Kidney (tissue), 22 donors: ENCODE measurements at places on chromosomes 4 and X. TPM values are rescaled to one million over a fixed set of nuclear protein-coding genes. Genes with fewer than 3 reads are reported as not detected.
A peak's percentile ranks its signal among the peaks of the same experiment; 100 is the strongest.

The CDKL2 gene
- 15.9 TPM for total RNA-seq

The CT45A1 gene
- not detected for total RNA-seq

The HAUS7 gene
- total RNA-seq: 28.1 TPM

DNA sequence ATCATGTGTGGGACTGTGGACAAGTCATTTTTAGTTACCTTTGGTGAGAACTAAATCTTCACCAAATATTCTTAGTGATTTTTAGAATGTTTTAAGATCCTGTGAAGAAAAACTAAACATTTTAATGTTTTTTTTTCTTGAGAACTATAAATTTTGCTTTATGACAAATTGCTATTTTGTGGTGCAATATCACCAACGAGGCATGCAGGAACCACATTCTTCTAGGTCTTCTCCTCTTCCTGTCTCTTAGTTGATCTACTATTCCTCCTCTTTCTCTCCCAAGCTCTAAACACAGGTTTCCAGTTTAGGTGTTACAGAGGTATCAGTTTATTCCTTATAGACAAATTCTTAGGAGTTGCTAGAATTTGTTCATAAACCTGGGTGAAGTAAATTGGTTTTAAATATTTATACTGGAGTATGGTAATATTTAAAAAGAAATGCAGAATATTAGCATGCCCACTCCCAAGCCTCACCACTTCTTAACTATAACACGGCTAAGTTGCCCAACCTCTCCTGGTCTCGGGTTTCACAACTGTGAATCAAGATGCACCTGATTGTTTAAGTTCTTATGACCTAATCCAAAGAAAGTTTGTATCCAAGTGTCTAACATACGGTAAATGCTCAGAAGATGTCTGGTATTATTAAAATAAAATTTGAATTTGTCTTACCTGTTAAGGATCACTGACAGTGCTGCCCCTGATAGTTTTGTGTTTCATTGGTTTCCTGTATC is 56.5 kb upstream of the CLNK start:
- no peaks in the 10 kb centered on the region for H3K36me3 ChIP-seq
- H3K4me1 ChIP-seq: no peaks in the 10 kb centered on the region
- no peak overlapping the region for H3K27ac ChIP-seq
- no peaks in the 10 kb centered on the region for H3K27me3 ChIP-seq

GRCh38 chrX:148611993-148612392 is 111.6 kb downstream of the AFF2 start:
- DNase-seq: no peak
- H3K4me1 ChIP-seq: no peaks in the 10 kb centered on the region
- H3K36me3 ChIP-seq: no peaks in the 10 kb centered on the region
- H3K27me3 ChIP-seq: no peaks in the 10 kb centered on the region
- no peak overlapping the region for H3K27ac ChIP-seq
- H3K4me3 ChIP-seq: no peak overlapping the region

GRCh38 chr4:120855307-120856001 is 67.1 kb downstream of the PRDM5 start:
- H3K27ac ChIP-seq: no peak overlapping the region
- H3K4me3 ChIP-seq: no peak overlapping the region
- H3K36me3 ChIP-seq: no peaks in the 10 kb centered on the region
- no peaks in the 10 kb centered on the region for H3K27me3 ChIP-seq

DNA sequence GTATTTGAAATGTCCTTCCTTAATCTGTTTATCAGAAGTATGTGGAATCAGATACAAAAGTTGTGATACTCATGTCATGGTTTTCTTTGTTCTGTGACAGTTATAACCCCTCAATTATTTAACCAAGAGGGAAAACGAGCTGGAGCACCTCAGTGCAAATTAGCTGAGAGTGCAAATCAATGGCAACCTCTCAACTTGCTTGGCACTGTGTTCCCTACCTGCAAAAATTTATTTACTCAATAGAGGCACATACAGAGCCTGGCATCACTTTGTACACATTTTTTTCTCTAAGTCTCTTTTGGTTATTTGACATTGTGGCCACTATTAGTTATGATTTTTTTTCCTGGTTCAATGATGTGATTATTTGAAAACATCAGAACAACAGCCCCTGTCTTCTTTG is 186.2 kb downstream of the STIM2 start:
- H3K4me3 ChIP-seq: no peak overlapping the region
- H3K27ac ChIP-seq: no peak overlapping the region
- no peaks in the 10 kb centered on the region for H3K36me3 ChIP-seq
- H3K4me1 ChIP-seq: no peaks in the 10 kb centered on the region
- H3K27me3 ChIP-seq: no peaks in the 10 kb centered on the region
- DNase-seq: no peak

GRCh38 chr4:28167411-28167810 is 1306.8 kb downstream of the STIM2 start:
- H3K36me3 ChIP-seq: no peaks in the 10 kb centered on the region
- no peak for DNase-seq
- H3K4me3 ChIP-seq: no peak overlapping the region

DNA sequence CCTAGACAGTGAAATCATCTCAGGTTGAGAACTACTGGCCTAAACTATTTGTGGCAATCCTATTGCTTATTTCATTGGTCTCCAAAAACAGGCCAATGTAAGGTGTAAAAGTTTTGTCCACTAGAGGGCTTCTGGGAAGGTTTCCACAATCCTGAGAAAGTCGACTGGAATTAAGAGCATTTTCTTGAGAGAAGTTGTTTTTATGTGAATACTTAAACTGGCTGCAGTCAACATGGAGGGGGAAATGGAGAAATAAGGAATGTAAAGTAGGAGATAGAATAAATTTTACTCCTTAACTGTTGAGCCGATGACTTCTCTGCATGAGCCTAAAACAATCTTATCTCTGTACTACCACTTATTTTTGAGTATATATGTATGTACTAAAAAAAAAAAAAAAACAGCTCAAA is 11.0 kb upstream of the EIF4E start:
- H3K27ac ChIP-seq: no peak overlapping the region
- no peaks in the 10 kb centered on the region for H3K36me3 ChIP-seq
- no peak for DNase-seq
- no peak overlapping the region for H3K4me3 ChIP-seq
- H3K4me1 ChIP-seq: no peaks in the 10 kb centered on the region

DNA sequence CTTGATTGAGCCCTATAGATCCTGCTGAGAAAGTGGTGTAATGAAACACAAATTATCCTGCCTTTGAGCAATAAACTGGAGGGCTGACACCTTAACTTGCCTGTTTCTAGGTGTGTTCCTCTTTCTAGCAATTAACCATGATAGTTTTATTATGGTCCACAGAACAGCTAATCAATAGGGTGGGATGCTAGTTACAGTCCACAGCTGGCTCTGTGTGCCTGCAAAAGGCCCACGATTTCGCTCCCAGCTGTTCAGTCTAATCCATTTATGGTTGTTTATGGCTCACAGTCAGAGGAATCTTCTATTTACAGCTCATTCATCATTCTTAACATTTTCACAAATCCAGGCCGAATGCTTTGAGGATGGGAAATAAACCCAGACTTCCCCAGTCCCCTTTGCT is 674.9 kb downstream of the SMARCA1 start:
- H3K36me3 ChIP-seq: no peaks in the 10 kb centered on the region
- no peak overlapping the region for H3K27ac ChIP-seq
- H3K27me3 ChIP-seq: no peaks in the 10 kb centered on the region
- DNase-seq: no peak
- H3K4me1 ChIP-seq: no peaks in the 10 kb centered on the region

GRCh38 chrX:130091980-130092522 is 18.2 kb downstream of the ELF4 start:
- H3K36me3 ChIP-seq: no peaks in the 10 kb centered on the region
- no peaks in the 10 kb centered on the region for H3K4me1 ChIP-seq
- DNase-seq: no peak
- H3K27ac ChIP-seq: no peak overlapping the region
- H3K4me3 ChIP-seq: no peak overlapping the region
- no peaks in the 10 kb centered on the region for H3K27me3 ChIP-seq

DNA sequence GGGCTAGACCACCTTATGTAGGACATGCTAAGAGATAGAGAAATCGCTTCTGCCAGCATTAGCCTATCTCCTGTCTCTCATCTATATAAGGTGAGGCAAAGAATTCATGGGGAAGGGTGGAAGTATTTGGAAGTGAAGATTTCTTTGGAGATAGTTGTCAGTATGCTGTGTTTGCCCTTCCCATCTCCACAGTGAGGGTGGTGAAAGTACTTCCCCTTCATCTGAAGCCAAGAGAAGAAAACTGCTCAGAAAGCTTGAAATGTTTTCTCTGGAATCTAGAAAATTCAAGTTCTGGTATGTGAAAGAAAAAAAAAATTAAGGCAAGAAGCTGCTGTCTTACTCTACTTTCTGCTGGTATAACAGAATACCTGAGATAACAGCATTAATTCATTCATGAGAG is 12.3 kb upstream of the ADH5 start:
- no peak overlapping the region for H3K4me3 ChIP-seq
- H3K4me1 ChIP-seq: no peaks in the 10 kb centered on the region
- H3K27ac ChIP-seq: no peak overlapping the region

DNA sequence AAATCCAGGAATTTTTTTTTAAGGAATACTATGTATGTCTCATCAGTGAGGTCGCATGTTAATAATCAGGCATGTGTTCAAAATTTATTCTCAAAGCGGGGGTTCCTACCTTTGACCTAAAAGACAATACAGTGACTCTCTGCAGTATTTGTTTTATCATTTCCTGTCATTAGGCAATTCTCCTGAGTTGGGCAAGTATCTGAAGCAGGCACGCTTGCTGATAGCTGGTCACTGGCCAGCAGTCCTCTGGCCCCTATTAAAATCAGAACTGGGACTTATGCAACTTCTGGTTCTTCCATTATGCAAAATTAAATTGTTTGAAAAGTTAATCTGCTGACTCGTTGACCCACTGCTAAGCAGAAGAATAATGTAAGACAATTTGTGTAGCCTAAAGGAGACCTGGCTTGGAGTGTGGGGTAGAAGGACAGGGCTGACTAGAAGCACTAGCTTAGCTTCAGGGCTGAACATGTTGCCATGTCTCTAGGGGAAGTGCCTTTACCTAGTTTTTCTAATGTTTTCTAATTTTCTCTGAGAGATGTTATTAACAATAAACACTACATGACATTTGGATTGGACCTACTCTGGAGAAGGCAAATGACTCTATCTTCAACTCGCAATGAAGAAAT is 36.0 kb upstream of the GABRA2 start:
- H3K4me1 ChIP-seq: no peaks in the 10 kb centered on the region
- no peaks in the 10 kb centered on the region for H3K27me3 ChIP-seq
- no peak overlapping the region for H3K4me3 ChIP-seq
- no peaks in the 10 kb centered on the region for H3K36me3 ChIP-seq
- no peak overlapping the region for H3K27ac ChIP-seq

- H3K4me1 ChIP-seq: no peaks in the 10 kb centered on the region
- no peak overlapping the region for H3K4me3 ChIP-seq
- H3K27ac ChIP-seq: no peak overlapping the region
- no peak for DNase-seq
- H3K27me3 ChIP-seq: no peaks in the 10 kb centered on the region
These were observed 34.1 kb downstream of the PDHA1 start for GRCh38 chrX:19377799-19378198.

GRCh38 chrX:49838374-49838773 is 9.3 kb downstream of the PAGE4 start:
- no peak for DNase-seq
- H3K4me1 ChIP-seq: no peaks in the 10 kb centered on the region
- H3K36me3 ChIP-seq: no peaks in the 10 kb centered on the region
- H3K27me3 ChIP-seq: no peaks in the 10 kb centered on the region

DNA sequence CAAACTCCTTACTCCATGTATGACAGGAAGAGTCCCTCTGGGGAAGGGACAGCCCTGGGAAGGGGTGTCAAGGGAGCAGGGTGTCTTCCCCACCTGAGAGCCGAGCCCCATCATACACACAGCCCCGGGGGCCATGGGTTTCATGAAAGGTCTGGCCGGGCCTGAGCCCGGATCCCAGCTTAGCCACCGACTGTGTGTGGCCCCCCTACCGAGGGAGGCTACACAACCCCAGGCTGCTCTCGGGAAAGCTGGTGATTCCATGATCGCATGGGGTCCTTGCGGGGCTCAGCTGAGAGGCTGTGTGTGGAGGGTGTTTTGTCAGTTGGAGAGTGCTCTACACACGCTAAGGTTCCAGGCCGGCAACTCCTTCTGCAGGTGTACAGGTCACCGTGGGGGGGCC is 55.6 kb downstream of the SORCS2 start:
- no peaks in the 10 kb centered on the region for H3K36me3 ChIP-seq
- no peak overlapping the region for H3K4me3 ChIP-seq
- no peaks in the 10 kb centered on the region for H3K27me3 ChIP-seq
- H3K27ac ChIP-seq: no peak overlapping the region

GRCh38 chrX:39633293-39633692 is 464.5 kb downstream of the BCOR start:
- H3K36me3 ChIP-seq: no peaks in the 10 kb centered on the region
- DNase-seq: no peak
- no peak overlapping the region for H3K27ac ChIP-seq
- H3K27me3 ChIP-seq: peaks cover 2% of the 10 kb centered on the region
- H3K4me3 ChIP-seq: no peak overlapping the region

DNA sequence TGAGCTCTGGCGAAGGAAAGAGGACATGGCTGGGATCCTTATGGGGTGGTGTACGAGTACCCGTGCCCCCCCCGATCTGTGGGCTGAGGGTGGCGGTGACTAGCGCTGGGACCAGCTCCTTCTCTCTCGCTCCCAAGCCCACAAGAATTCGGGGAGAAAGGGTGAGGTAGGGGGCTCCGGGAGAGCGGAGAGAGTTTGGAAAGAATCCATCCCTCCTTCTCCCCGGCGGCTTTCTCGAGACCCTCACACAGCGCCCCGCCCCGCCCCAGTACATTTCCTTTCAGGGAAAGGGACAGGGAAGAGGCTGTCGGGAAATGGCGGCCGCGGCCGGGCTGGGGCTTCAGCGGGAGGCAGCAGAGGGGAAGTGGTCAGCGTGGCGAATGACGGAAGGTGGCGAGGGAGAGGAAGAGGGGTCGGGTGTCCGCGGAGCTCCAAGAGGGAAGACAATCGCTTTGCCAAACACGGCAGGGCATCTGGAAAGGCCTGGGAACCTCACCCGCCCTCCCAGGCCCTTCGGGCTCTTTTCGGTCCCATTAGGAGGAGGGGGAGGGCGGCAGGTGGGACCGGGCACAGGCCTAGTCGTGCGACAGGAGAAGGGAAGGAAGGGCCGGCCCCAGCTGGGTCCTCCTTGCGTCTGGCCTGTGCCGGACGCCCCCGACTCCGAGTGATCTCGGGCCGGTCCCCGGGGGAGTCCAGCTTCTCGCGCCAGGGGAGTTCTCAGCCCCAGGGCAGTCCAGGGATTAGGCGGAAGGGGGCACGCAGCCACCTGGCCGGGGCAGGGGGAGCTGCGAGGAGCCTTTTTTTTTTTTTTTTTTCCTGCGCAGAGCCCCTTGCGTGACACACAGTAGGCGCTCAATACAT is 10.2 kb downstream of the HNRNPH2 start:
- H3K4me3 ChIP-seq: peak overlapping the region; percentile 63
- H3K36me3 ChIP-seq: no peaks in the 10 kb centered on the region
- peak overlapping the region; percentile 86 for H3K27ac ChIP-seq
- H3K27me3 ChIP-seq: no peaks in the 10 kb centered on the region

GRCh38 chrX:30308263-30309138 is 689 bp downstream of the NR0B1 start:
- no peaks in the 10 kb centered on the region for H3K36me3 ChIP-seq
- DNase-seq: peak; percentile 53
- H3K27me3 ChIP-seq: peaks cover 9% of the 10 kb centered on the region
- H3K27ac ChIP-seq: no peak overlapping the region

GRCh38 chr4:124262211-124263179 is 450.0 kb downstream of the ANKRD50 start:
- H3K36me3 ChIP-seq: no peaks in the 10 kb centered on the region
- no peak overlapping the region for H3K4me3 ChIP-seq
- H3K27ac ChIP-seq: no peak overlapping the region
- H3K4me1 ChIP-seq: no peaks in the 10 kb centered on the region
- DNase-seq: peak; percentile 54
- H3K27me3 ChIP-seq: no peaks in the 10 kb centered on the region

- no peaks in the 10 kb centered on the region for H3K27me3 ChIP-seq
- H3K36me3 ChIP-seq: no peaks in the 10 kb centered on the region
- no peaks in the 10 kb centered on the region for H3K4me1 ChIP-seq
- no peak overlapping the region for H3K27ac ChIP-seq
- H3K4me3 ChIP-seq: no peak overlapping the region
These were observed 157.5 kb upstream of the SMIM31 start for GRCh38 chr4:164596318-164596878.
